ENCODE measurements at places on chromosomes 5 and 9.

GRCh38 chr9:16357828-16358227, 512.6 kb downstream of the BNC2 start:
- DNase-seq, result no peak

DNA sequence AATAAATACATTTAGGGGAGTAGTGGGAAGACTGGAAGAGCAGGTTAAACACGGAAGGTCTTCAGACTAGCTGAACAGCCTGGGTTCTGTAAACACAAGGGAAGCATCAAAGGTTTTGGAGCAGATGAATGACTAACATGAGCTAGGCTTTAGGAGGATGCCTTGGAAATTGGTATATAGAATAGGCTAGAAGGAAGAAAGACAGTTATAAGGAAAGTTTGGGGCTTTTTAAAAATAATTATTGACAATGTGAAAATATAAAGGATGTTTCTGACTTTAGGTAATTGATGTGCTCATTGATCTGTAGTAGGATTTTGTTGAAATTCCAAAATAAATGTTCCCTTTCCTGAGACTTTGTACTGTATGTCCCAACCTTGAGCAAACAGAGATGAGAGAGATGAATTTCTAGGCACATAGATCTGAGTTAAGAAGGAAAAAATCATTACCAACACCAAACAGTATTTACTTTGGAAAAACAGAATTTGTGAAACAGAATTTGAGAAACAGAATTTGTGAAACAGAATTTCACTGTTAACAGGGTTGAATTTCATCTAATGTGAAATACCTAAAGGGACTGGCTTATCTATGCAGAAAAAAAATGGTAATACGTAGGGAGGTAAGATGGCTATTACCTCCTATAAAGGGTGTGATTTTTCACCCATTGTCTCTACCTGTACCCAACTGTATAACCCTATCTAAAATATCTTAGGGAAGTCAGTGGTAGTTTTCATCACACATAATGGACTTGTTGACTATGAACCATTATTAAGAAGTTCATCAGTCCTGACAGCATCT, 28.8 kb downstream of the SKP2 start:
- DNase-seq, result no peak

- DNase-seq, result no peak
Observed at GRCh38 chr5:113295111-113295539, 139.7 kb downstream of the TSSK1B start.

- DNase-seq, result no peak
Observed at GRCh38 chr5:59366784-59367183, 526.7 kb downstream of the PDE4D start.

DNA sequence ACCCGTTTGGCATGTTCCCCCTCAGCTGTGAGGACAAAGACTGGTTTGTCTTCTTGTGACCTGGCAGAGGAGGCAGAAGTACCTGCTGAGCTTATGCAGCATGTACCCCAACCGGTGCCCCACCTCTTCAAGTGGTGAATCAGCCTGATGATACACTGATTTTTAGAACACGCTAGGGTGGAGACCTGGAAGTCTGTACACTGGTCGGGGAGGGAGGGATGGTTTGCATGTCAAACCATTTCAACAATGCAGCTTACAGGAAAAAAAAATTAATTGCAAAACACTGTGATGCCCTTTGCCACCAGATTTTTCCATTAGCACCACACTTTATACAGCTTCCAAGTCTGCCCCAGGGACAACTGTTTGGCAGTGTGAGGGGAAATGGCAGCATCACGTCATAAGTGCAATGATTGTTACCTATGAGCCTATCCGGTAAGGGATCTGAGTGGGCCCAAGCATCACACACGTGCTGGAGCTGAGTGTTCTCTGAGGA, 155.1 kb upstream of the DMRT1 start:
- no peak for DNase-seq

DNA sequence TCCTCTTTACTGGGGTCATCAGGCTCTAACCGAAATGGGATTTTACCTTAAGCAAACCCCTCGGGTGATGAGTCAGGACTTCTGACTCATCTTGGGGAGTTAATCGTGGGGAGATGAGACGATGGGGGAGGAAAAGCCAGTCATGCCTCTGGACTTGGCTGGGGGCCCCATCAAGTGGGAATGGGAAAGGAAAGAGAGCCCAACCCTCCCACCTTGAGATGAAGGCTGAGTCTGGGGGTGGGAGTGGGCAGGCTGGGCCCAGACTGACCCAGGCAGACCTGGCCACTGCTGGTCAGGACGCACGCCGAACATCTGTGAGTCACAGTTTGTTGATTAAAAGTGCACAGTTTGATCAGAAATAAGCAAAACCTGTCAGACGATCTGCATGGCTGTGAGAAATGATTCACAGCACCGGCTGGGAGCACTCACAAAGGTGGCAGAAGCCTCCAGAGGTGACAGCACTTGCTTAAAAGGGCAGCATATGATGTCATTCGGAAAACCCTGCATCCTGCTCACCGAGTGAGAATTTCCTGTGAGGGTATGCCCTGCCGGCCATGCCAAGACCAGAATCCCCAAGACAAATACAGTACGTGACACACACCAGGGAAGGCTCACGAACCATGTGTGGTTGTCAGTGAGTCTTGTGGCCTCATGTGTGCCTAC, 50.0 kb upstream of the SLC25A51 start:
- peak; percentile 24 for DNase-seq

GRCh38 chr9:114972510-114973136, 42.2 kb upstream of the TNFSF8 start:
- DNase-seq, result no peak

- DNase-seq, result no peak
Observed at GRCh38 chr5:56845277-56845676, 29.9 kb downstream of the MAP3K1 start.

DNA sequence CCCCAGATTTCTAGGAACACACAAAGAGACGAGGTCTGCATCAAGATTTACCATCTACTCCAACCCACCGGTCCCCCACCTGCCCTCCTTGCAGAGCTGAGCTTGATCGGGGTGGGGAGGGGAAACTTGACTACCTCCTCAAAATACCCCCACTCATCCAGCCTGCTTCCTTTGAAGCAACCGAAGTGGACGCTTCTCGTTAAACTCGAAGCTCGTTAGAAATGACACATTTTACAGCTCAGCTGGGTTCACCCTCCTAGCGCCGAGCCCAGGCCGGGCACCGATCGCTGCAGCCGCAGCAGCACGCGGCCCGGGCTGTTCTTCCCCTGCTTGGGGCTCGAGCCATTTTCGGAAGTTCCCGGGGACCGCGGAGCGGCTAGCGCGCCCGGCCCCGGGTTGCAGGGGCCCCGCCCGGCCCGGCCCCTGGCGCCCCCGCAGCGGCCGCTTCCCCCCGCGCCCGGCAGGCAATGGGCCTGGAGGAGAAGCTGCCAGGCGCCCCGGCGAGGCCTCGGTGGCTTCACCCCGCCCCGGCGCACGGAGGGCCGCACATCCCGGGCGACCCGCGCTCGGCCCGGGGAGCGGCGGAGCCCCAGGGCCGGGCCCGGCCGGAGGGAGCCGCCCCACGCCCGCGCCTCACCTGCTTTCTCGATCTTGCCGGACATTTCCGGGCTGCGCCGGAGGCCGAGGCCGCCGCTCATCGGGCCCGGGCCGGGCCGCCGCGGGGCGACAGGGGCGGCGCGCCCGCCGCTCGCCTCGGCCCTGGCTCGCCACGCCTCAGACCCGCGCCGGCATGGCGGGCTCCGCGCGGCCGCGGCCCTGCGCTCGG, 530 bp downstream of the RAPGEF1 start:
- DNase-seq, result peak; percentile 37

GRCh38 chr9:123370108-123370507, 14.1 kb downstream of the CRB2 start:
- no peak for DNase-seq

GRCh38 chr5:59709846-59710245, 183.7 kb downstream of the PDE4D start:
- no peak for DNase-seq

- no peak for DNase-seq
Observed at GRCh38 chr5:15073453-15073852, 201.9 kb upstream of the ANKH start.

DNA sequence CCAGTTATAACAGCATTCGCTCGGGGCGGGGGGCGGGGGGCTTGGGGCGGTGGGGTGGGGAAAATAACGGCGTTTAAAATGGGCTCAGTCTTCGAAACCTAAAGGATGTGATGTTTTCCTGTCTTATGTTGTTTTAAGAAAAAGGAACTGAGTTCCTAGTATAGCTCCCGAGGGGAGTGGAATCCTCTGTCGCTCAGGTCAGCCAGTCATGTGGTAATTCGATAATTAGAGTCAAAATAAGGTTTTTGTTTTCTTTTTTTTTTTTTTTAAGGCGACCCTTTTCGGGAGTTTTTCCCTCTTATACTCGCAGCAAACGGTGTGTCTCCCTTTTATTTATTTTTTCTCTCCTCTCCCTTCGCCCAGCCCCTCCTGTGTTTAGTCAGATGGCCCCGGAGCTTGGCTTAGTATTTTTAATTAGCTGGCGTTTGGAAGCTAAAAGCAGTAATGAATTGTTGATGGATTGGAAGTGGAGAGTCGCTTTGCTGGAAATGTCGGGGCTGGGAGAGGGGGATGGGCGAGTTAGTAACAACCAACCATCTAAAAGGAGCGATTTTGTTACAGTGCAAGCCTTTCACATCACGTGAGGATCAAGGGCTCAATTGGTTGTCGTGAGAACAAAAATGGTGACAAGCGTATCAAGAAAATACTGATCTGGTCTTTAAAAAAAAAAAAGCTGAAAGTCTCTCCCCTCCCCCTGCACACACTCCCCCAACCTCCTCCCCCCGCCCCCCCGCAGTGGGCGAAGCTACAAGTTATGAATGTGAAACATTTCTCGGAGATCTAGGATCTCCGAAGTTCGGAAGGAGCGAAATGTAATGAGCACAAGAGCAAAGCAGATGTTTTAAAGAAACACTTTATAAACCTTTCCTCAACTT, 714 bp upstream of the ZNF608 start:
- no peak for DNase-seq

DNA sequence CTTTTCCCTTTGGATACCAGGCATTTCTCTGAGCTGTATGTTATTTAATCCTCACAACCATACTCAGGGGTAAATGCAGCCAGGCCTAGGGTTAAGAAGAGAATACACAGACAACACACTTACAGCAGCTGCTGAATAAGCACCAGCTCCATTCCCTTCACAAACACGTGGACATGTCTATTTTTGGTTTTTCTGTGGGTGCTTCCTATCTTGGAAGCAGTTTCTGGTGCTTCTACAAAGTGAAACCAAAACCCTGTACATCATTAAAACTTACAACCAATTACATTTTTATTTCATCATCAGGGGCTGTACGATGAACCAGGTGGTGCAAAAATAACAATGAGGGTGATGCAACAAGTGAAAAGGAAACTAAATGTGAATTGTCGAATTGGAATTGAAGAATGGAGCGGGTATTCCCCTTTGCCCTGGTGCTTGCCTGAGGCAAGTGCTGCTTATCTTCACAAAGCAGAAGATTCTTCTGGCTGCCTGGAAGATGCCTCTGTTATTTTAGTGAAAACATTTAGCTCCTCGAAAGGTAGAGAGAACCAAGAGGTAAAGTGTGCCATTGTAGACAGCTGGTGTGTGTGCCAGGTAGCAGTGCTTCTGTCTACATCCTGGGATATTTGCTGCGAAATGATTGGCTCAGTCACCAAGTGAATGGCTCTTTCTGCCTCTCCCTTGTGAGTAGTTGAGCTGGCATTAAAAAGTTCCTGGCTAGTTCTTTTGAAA, 18.6 kb upstream of the IFNB1 start:
- DNase-seq, result peak; percentile 57

- DNase-seq, result no peak
Observed at GRCh38 chr5:84885485-84886258, 501.0 kb upstream of the EDIL3 start.

- DNase-seq, result no peak
Observed at GRCh38 chr5:44385291-44385900, 3.8 kb downstream of the FGF10 start.

DNA sequence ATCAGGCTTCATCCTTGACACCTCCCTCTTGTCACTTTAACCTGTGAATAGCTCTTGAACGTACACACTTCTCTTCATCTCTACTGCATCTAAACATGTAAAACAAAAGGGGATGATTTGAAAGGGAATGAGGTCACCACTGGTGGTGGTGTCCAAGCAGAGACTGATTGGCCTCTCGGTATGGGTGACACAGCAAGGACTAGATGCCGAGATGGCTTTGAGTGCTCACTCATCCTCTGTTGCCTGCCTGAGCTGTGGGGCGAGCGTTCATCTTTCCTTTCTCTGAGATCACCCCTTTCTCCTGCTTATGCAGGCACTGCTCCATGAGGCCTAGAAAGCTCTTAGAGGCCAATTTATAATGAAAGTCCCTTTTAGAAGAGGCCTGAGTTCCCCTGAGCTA, 51.9 kb downstream of the SEC61B start:
- no peak for DNase-seq

- peak; percentile 44 for DNase-seq
Observed at GRCh38 chr9:27276193-27277030, 20.5 kb downstream of the EQTN start.

GRCh38 chr5:133662578-133662977, 50.2 kb upstream of the FSTL4 start:
- no peak for DNase-seq

DNA sequence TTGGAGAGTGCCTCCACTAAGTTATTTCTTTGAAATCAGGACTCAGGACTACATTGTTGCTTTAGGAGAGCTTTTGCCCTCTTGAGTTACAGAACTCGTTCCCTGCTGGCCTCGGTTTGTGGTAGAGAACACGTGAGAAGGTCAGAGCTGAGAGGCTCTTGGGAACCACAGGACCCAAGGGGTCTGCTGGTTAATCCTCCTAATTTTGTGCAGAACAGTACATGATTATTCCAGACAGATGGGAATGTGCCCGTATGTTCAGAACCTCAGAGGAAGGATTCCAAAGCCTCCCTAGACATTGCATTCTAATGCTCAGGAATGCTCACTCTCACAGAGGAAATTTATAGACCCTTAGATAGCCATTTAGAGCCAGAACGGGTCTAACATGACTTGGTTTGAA, 25.2 kb upstream of the BASP1 start:
- DNase-seq, result no peak

- DNase-seq, result peak; percentile 97
Observed at GRCh38 chr5:181191526-181192336, 13.3 kb downstream of the TRIM7 start.

DNA sequence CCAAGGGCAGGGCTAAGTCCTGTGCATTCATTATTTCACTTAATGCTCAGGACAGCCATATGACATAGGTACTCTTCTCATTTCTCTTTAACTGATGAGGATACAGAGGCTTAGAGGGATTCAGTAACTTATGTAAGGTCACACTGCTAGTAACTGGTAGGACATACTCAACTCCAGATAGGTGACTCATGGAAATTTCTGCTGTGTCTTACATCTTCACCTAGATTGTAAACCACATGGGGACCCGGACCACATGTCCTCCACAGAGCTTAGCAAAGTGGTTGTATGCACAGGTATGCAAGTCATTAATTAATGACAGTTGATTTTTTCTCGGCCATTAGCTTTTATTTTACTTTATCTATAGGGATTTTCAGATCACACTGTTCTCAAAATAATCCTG, 29.3 kb downstream of the SLC1A1 start:
- no peak for DNase-seq

GRCh38 chr5:168023191-168023590, 268.3 kb upstream of the WWC1 start:
- no peak for DNase-seq

GRCh38 chr5:141223112-141223783, at the start of gene PCDHB14:
TSS of gene PCDHB14 (plus strand) at chr5:141223343. CDS start at chr5:141223506, 163 bp downstream.
- DNase-seq, result no peak

Measured in CD4-positive, alpha-beta T cell treated with Interleukin-15 for 4 hours (primary cell).